ENCODE measurements at places on chromosomes 4 and X.

- no peak for DNase-seq
Observed at GRCh38 chr4:142164767-142165500, 528.6 kb downstream of the IL15 start.

- DNase-seq = no peak
Observed at GRCh38 chr4:17468619-17469221, 43.2 kb downstream of the QDPR start.

DNA sequence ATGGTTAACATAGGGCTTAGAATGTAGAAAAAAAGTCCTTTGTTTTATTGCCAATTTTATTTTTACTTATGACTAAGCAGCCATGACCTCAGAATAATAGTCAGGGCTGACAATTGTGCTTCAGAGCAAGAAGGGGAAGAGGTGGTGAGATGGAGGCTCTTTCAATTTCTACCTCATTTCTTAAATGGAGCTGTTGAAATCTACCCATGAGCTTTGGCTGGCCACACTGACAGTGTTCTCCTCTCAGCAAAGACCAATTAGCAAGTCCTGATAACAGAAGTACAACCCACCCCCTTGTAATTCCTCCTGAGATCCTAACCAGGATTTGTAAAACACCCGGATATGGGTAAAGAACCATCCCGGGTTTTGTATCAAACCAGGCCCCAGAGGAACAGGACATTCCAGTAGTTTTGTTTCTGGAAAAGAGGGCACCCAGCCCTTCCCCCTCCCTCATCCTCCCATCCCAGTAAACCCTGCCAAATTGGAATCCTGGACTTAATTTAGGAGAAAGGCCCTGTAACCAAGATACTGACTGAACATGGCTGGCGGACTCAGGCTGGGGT is at the start of gene HEPH:
Gene HEPH, plus strand, starts transcription at position 399 of the 563 bp plus-strand sequence. CDS start 6,324 bp downstream, outside the sequence.
- no peak for DNase-seq

DNA sequence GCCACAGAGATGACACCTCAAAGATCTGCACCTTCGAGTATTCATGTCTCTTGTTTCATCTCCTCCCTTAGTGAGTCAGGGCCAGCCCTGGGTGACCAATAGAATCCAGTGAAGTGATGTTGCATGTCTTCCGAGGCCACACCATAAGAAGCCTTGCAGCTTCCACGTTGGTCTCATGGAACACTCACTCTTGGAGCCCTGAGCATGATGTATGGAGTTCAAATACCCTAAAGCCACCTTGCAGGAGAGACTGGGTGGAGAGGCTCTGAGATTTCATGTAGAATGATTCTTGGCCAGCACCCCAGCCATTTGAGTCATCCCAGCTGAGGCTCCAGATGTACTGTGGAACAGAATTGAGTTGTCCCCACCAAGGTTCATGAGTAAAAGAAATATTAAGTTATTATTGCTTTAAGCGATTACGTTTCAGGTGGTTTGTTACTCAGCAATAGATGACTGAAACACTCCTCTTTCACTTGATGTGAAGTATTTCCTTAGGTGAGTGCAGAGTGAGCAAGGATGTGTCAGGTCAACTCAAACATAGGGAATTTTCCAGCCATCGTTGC is 5.0 kb upstream of the RP2 start:
- no peak for DNase-seq

- no peak for DNase-seq
Observed at GRCh38 chrX:50075630-50076339, 125.0 kb downstream of the AKAP4 start.

DNA sequence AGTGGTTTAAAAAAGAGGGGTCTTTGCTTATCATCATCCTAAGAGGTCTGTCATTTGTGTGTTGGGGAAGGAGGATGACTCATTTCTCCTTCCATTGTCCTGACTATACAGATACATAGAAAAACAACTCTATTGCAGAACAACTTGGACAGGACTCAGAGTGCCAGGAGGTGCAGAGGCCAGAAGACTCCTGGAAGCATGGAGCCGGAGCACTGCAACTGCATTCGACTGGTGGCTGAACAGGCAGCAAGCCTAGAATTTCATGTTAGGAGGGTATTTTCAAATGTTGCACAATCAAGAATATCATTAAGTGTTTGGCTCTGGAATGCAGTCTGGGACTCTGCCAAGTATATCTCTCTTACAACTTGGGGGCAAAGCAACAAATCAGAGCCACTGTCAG is 35.0 kb upstream of the MAML3 start:
- no peak for DNase-seq

GRCh38 chrX:108020631-108021030 is 24.2 kb upstream of the VSIG1 start:
- DNase-seq = peak; percentile 38

- no peak for DNase-seq
Observed at GRCh38 chrX:3044671-3045070, 3.4 kb downstream of the ARSF start.

GRCh38 chr4:120007191-120007871 is 59.3 kb downstream of the MAD2L1 start:
- no peak for DNase-seq

GRCh38 chr4:125725957-125726525 is 411.3 kb downstream of the FAT4 start:
- no peak for DNase-seq

DNA sequence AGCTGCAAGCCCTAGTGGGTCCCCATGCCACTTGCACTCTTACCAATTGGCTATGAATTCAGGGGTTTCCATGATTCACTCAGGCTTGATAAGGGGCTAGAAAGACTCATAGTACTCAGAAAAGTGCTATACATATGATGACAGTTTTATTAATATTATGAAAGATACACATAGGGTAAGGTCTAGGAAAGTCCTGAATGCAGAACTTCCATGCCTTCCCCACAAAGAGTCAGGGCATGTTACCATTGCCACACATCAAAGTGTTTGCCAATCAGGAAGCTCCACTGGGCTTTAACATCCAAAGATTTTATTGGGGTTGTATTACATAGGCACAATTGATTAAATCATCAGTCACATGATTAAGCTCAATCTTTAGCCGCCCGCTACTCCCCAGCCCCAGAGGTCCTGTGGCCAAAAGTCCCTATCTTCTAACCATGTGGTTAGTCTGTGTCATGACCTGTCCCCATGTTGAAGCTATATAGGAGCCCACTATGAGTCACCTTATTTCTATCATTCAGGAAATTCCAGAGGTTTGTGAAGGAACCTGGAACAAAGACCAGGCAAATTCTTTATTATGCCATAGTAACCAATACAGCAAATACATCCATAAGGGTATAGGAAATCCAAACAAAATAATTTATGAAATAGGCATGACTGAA is 635.6 kb downstream of the STPG2 start:
- DNase-seq = no peak

DNA sequence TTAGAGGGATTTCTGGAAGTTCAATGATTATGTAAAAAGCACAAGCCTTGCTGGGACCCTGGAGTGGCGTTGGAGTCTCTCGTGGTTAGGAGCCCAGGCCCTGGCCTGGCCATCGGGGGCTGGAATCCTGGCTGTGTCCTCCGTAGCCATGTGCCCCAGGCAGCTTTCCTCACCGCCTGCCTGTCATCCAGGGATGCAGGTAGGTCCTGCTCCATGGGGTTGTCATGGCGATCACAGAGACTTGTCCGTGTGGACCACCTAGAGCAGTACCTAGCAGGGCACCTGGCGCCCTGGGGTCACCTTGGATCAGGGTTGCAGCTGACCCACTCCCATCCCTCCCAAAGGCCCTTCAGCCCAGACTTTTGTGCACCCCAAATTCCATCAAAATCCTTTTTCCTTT is 30.2 kb upstream of the WFS1 start:
- DNase-seq = no peak

DNA sequence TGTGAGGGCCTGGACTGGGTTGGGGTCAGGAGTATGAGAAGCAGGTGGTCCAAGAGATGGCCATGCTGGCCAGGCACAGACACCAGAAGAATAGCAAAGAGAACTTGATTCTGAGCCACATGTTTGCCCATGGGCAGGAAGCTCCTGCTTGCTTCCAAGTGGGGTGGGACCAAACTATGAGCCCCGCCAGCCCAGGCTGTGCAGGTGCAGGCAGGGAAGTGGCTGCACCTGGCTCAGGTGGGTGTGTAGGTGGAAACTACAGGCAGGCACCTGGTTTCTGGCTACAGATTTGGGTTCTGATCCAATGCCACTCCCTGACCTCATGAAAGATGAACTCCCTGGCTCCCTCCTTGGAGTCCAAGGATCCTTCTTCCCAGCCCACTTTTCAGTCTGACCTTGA is 207.9 kb upstream of the KLF3 start:
- no peak for DNase-seq

GRCh38 chr4:6873291-6873690 is 36.3 kb upstream of the TBC1D14 start:
- DNase-seq = no peak

GRCh38 chr4:86717651-86718050 is 123.5 kb downstream of the PTPN13 start:
- DNase-seq = no peak

- peak; percentile 39 for DNase-seq
Observed at GRCh38 chr4:56575820-56576429, 70.3 kb downstream of the ARL9 start.

- DNase-seq = no peak
Observed at GRCh38 chrX:9958183-9958582, 9.0 kb upstream of the CLDN34 start.

GRCh38 chr4:68951078-68951805 is at the start of gene UGT2A3:
UGT2A3 (minus strand) TSS chr4:68951804; CDS start chr4:68951760, 44 bp downstream.
- no peak for DNase-seq

- DNase-seq = no peak
Observed at GRCh38 chr4:184041156-184041555, 136.0 kb downstream of the STOX2 start.

- DNase-seq = no peak
Observed at GRCh38 chr4:26178854-26179253, 142.0 kb upstream of the RBPJ start.

GRCh38 chr4:183493246-183493645 is 11.6 kb upstream of the ING2 start:
- DNase-seq = no peak

- DNase-seq = no peak
Observed at GRCh38 chr4:64121803-64122202, 287.4 kb downstream of the TECRL start.

GRCh38 chr4:83609365-83609764 is 73.5 kb downstream of the GPAT3 start:
- DNase-seq = no peak

- peak; percentile 1 for DNase-seq
Observed at GRCh38 chrX:120428309-120428708, 40.8 kb downstream of the LAMP2 start.

DNA sequence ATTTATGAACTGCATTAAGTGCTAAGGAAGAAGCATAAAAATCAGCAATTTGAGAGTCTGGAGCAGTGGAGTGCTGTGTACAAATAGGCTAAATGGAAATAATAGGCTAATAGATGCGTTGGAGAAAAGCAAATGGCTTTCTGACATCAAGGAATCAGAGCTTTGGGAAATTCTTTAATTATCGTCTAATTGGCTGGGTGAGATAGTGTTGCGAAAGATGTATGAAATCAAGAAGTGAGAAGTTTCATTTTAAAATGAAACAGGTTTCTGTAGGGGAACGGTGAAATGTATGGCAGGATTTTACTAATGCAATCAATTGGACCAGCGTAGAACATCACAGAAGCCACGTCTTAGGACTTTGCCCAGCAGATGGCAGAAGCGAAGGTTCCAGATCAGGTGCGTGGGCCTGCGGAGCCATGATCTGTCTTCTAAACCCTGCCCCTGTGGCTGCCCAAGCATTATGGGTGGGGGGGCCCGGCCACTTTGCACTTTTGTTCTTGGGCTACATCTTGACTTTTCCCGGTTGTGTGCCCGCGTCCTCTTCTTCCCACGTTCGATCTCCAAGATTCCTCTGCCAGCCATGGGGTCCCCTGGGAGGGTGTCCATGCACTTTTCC is 118.5 kb upstream of the SHISA3 start:
- no peak for DNase-seq

DNA sequence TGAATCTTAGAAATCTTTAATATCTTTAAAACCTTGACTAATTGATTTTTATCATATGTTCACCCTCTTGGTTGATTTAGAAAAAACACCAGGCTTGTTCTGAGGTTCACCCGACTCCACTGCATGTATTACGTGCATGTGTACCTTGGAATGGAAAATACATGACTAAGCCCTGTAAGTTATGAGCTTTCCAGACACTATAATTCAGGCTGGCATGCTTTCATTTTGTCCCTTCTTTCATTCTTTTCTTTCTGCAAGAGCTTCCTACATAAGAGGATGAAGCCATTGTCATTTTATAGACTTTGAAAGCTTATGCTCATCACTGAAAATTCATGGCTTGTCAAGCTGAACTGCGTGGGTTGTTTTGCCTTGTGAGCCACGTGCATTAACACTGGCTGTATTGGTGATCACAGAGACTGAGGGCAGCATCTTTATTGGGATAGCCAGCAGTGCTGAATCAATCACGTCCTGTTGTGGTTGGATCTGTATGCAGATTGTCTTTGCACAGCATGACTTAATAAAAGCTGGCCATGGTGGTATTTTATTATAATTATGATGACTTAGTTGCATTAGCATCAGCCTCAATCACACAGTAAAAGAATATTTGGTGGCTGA is 141.9 kb downstream of the SLIT2 start:
- DNase-seq = no peak

DNA sequence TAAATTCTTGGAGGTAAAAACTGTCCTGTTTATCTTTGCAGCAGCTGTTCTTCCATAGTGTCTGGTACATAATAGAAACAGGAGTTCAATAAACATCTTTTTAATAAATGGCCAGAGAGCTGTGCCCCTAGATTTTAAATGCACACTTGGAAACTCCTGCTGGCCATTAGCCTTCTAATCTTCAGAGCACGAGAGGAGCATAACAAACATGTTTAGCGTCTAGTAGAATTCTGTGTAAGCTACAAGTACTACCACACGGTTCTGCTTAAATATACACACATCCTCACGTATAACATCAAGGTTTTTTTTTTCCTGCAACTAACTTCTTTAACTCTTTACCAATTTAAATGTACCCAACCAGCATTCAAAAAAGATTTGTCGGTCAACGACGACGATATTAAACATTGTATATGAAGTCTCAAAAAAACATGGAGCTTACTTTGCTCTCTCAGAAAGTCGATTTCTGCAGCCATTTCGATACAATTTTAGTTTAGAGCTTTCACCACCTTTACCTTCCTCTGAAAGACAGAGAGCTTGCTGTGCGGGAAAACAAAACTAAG is 628 bp downstream of the SCLT1 start:
- DNase-seq = no peak

GRCh38 chr4:66489783-66490452 is 819.6 kb upstream of the EPHA5 start:
- no peak for DNase-seq

DNA sequence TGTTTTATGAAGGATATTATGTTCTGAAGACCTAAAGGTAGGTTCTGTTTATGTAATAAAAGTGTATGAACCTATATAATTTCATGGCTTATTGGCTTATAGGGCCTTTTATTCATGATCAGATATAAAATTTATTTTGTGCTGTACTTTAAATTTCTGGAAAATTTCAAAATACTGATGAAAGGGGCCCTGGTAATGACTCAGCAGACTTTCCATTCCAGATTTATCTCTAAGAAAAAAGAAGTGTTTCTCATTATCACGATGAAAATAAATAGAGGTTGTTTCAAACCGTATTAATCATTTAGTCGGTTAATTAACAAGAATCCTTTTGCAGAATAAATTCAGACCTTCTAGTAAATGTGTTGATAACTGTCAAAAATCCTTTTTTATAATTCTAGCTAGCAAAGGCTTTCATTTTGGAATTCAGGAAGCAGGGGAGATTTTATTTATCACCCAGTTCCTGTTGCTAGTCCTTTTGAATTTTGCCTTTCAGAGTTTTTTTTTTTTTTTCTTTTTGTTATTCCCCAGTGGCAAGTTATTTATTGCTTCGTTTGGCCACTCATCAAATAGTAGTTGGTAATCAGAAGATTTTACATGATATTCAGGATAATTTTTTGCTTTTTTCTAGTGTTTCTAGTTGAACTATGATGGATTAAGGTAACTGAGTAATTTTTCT is 5.4 kb upstream of the TAPT1 start:
- no peak for DNase-seq
